ENCODE measurements at places on chromosomes 16 and 17.
A peak's percentile ranks its signal among the peaks of the same experiment; 100 is the strongest.

- DNase-seq: no peak
These were observed 2.8 kb downstream of the ZNF319 start for GRCh38 chr16:57997528-57998265.

GRCh38 chr17:39175695-39176093 is 9.7 kb upstream of the ARL5C start:
- DNase-seq: no peak

GRCh38 chr16:5032748-5033167 is 977 bp downstream of the NAGPA start:
- DNase-seq: no peak

DNA sequence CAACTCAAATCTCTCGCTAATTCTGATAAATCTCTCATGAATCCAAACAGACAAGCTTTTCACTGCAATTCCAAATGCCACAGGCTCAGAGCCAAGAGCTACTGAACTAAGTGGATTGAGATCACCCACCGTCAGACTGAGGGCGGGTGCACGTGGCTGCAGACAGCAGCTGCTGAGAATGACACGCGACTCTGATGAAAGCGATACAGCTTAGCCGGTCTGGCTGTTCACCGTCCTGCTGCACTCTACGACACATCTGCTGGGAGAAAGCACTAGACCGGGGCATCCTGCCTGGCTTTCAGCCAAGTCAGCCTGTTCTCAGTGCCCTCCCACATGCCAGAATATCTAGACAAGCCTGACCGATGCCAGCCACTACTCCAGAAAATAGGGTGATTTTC is 42.6 kb downstream of the KLHDC4 start:
- no peak for DNase-seq

- DNase-seq: no peak
These were observed 3.7 kb upstream of the FOXL1 start for GRCh38 chr16:86574646-86575045.

GRCh38 chr16:72895951-72896350 is 152.0 kb downstream of the ZFHX3 start:
- DNase-seq: no peak

- DNase-seq: no peak
These were observed 149.5 kb upstream of the ERCC4 start for GRCh38 chr16:13770436-13770835.

DNA sequence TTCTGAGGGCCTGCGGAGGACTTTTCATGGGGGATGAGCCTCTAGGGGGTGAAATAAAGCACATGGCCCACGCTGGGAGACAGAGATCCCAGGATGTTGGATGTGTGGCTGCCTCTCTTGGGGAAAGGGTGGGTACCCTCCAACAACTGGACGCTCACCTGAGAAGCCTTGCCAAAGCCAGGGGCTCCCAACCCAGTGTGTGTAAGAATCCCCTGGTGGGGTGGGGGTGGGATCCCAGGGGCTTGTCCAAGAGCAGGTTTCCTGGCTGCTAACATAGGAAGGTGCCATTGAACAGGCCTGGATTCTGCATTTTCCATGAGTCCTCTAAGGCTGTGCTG is 587 bp downstream of the SNX20 start:
- DNase-seq: no peak

GRCh38 chr17:41516830-41517283 is 1.8 kb downstream of the KRT15 start:
- DNase-seq: no peak

GRCh38 chr17:48363161-48363560 is 66.9 kb downstream of the SKAP1 start:
- no peak for DNase-seq

DNA sequence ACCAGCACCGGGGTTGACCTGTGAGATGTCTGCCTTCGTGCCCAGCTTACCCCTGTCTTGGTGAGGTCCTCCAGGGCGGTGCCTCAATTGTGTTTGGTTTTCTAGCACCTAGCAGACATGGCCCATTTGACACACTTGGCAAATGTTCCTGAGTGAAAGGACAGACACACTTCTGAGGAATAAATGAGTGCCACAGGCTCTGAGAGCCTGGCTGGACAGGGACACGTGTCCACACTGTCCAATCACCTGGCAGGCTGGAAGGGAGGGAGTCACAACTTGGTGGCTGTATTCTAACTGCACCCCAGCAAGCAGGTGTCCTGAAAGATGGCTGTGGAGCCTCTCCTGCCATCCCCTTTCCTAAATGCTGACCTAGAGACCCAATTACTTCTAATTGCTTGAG is 7.4 kb downstream of the MAP3K14 start:
- DNase-seq: no peak

DNA sequence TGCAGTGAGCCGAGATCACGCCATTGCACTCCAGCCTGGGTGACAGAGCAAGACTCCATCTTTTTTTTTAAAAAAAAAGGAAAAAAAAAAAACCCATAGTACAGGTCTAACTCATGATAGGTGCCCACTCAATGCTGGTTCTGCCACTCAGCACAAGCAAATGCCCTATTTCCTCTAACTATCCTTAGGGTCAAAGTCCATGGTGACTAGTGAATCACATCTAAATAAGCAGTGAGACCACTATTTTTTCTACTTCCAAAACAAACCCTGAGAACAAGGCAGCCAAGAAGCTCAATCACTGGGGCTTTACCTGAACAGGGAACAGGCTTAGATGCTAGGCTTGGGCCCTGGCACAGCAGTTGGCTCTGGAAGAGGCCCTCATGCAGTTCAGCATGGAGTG is 3.4 kb downstream of the BLTP2 start:
- DNase-seq: no peak

GRCh38 chr17:11852912-11853311 is 144.4 kb downstream of the ZNF18 start:
- no peak for DNase-seq

GRCh38 chr17:17792551-17793377 is 44.0 kb downstream of the SREBF1 start:
- DNase-seq: peak; percentile 80

Measured in activated naive CD4-positive, alpha-beta T cell treated with anti-CD3 and anti-CD28 coated beads, Interleukin-2, amount 10 ng/mL, durations not matched to agents 7 days and 5 days (primary cell).